ENCODE measurements at places on chromosomes 13 and 19.

DNA sequence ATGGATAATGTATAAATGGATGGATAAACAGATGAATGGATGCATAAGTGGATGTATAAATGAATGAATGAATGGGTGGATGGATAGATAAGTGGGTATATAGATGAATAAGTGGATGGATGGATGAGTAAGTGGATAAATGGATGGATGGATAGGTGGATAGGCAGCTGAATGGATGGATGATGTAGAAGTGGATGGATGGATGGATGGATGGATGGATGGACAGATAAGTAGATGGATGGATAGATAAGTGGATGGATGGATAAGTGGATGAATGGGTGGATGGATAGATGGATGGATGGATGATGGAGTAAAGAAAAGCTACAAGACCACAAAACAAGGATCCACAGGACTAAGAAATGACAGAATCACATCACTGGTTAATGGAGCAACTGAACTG is 9.0 kb upstream of the COMP start:
- no peak for DNase-seq

- no peak for DNase-seq
Observed at GRCh38 chr13:75864718-75865117, 228.6 kb downstream of the LMO7 start.

DNA sequence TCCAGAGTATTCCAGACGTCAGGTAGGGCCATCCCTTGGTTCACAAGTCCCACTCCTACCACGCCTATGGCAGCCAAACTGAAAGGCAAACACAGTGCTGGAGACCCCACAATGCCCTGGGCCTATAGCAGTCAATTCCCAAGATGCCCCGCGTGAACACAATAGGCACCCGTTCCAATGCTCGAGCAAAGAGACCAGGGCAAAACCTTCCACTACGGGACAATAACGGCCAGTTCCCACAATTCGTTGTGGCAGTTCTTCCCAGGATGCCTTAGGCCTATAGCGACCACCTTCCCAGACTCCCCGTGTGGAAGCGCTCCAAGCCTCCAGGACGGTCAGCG is 538 bp downstream of the ZNF428 start:
- no peak for DNase-seq

DNA sequence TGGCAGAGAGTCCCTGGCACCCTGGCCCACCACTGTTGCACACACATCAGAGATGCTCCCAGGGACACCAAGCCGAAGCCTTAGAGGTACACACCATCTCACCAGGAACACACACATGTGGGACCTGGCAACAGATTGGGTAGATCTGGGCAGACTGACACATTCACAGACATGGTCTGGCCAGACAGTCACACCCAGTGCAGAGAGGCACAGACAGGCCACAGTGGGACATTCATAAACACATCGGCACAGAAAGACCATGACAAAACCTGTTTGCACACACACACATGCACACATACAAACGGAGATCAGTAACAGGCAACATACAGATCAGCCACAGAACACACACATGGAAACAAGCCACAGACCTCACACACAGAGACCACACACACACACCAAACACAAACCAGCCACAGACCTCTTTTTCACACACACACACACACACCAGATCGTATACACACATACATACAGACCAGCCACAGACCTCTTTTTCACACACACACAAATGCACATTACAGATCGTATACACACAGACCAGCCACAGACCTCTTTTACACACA is 6.3 kb upstream of the JUNB start:
- no peak for DNase-seq

GRCh38 chr13:77720988-77721387 is 23.5 kb downstream of the SLAIN1 start:
- DNase-seq = no peak

GRCh38 chr13:99270518-99270917 is 12.3 kb upstream of the GPR18 start:
- DNase-seq = no peak

DNA sequence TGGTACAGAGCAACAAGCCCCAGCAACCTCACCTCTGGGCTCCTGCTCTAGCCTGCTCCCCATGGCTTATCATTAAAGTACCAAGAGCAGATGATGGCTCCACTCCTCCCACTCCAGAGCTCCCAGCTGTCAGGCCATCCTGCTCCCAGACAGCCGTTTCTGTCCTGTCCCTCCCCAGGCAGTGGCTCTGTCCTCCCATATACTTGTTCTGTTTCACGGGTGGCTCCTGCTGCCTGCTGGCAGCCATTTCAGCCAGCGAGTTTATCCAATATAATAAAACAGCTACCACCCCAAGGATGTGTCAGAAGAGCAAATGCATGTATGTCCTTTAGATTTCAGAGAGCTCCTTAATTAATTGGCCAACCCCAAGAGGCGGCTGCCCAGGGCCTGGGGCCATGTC is 79.4 kb upstream of the VSTM2B start:
- no peak for DNase-seq

GRCh38 chr13:35832551-35832950 is 298.6 kb downstream of the DCLK1 start:
- DNase-seq = no peak

- no peak for DNase-seq
Observed at GRCh38 chr19:15225760-15226159, 6.5 kb downstream of the EPHX3 start.

DNA sequence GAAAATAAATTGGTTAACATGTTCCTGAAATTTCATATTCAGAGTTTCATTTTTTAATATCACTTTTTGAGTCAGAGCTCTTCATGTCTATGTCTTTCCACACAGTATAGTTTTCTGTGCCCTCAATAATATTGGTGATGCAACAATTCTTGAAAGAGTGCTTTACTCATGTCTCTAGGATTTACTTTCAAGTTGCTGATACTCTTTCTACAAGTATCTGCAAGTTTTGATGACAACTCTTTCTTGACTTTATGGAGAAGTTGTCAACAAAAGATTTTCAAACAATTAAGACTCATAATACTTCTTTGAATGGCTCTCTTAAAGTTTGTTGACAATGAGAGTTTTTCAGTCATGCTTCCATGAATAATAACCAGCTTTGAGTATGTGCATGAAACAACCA is 561.7 kb downstream of the DIAPH3 start:
- no peak for DNase-seq

DNA sequence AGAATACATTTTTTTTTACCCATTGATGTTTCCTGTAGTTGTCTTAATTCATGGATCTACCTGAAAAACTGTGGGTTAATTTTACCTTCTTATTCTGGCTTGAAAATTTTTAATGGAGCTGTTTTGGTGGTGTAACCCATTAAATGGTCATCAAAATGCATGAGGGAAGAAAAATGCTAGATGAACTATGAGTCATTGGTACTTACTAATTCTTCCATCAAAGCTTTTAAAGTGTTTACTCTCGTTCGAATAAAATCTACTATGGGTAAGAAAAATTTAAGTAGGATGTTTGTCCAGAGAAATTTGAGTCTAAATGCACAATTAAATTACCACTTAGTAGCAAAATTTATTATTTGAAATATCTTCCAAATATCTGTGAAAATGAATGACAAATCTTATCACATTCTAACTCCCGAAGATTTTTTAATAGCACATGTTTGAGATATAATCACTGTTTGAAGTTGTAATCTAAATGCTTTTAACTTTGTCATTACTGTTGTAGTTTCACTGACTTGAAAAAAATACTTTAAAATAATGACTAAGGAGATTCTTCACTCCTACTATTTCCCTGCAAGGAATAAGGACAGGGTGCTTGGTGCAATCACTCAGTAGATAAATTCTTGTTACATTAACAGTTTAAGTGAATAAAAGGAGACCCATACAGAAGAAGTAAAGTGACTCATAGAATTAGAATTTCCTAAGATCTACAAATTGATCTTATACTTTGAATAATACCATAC is 437.7 kb downstream of the IRS2 start:
- no peak for DNase-seq

- no peak for DNase-seq
Observed at GRCh38 chr13:97648171-97648880, 214.4 kb downstream of the RAP2A start.

- no peak for DNase-seq
Observed at GRCh38 chr13:98475522-98475921, 101.4 kb downstream of the STK24 start.

DNA sequence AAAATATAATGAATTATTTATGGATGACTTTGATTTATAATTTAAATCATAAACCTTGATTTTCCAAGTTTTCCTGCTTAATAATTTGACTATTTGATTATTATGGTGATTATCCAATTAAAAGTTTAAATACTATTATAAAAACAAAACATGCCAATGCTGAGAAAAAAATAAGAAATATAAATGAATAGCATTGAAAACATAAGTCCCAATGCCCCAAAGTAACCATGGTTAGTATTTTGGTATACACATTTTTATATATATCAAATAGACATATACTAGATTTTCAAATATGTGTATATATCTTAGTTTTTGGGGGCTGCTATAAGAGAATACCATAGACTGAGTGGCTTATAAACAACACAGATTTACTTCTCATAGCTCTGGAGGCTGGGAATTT is 108.3 kb downstream of the GPC5 start:
- no peak for DNase-seq
